Activated T-helper 9 cell treated with anti-CD3 and anti-CD28 coated beads, Interleukin-2, amount 50 U/mL, for 16 hours (primary cell): ENCODE measurements at places on chromosomes 2 and 18.

DNA sequence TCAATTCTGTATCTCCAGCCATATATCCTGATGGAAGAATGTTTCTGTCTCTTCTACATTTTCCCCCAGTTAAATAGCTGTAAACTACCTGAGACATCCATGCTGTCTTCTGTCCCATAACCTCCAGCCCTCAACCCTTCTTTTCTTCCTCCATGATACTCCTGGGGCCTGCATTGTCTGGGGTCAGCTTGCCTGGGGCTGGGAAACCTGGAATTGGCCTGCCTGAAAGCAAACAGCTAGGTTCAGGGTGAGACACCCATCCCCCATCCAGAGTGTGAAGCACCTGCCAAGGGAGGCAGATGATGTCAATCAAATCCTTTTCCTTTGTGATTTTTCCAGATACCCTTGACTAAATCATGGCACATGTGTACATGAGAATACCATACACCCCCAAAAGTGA, 313.7 kb upstream of the MGAT5 start:
- DNase-seq = no peak

- DNase-seq = no peak
Measured at GRCh38 chr18:48815581-48816324, 135.0 kb downstream of the SMAD7 start.

- DNase-seq = no peak
Measured at GRCh38 chr2:130913891-130914290, 77.2 kb downstream of the ARHGEF4 start.

DNA sequence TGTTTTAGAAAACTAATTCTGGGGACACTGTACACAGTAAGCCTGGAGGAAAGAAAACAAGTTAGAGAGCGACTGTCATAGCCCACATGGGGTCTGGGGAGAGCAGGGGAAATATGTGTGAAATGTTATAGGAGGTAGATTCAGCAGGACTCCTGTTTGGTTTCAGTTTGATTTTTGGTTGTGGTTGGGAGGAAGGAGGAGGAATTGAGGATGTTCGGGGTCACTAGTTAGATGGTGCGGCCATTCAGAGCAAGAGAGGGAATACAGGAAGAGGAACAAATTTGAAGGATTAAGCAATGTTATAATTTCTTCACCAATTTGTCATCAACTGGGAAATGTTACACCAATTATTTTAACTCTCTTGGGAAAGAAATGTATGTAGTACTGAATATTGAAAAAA, 25.1 kb downstream of the TTC39C start:
- no peak for DNase-seq

DNA sequence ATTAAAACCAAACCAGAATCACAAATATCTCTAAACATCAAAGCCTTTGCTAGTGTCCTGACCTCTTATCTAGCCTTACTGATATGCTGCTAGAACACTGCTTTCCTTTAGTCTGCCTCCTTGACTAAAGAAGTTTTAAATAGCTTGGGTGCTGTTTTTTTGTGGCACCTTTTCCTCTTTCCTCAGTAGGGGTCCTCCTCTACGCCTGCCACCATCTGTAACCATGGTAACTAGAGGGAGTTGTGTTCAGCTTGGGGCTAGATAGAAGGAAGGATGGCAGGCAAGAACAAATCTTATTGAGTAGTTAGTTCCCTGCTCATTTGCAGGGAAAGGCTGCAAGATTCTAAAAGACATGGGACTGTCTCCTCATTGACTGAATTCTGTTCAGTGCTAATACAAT, 86.0 kb downstream of the TAF4B start:
- no peak for DNase-seq
